ENCODE measurements at places on chromosomes 16 and 17. TPM values are rescaled to one million over a fixed set of nuclear protein-coding genes. Genes with fewer than 3 reads are reported as not detected.
A peak's percentile ranks its signal among the peaks of the same experiment; 100 is the strongest.

The IGFBP4 gene
- polyA plus RNA-seq, result 1,187 TPM

The MPP3 gene
- 11.9 TPM for polyA plus RNA-seq

The TSNAXIP1 gene
- polyA plus RNA-seq, result 1.6 TPM

The DCUN1D3 gene
- polyA plus RNA-seq, result 7.4 TPM

The PTGES3L gene
- 1.7 TPM for polyA plus RNA-seq

The ZFPM1 gene
- polyA plus RNA-seq, result 1.1 TPM

The TEFM gene
- polyA plus RNA-seq, result 7.9 TPM

DNA sequence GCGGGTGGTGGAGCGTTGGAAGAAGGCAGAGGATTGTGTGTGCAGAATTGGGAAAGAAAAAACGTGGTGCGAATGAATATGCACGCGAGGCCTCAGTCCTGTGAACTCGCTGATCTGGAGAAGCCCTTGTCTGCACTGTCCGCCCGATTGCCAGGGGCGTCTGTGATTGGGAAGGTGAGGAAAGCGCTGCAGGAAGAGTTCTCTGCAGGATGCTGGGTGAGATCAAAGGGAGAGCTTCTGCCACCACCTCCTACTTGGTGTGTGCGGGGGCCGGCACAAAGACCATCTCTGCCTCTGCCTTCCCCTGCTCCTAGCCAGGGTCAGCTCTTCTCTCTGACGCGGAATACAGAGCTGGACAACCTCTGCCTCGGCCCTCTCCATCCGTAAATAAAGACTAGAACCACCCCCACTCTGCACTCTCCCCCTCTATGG lies 841 bp upstream of the RAB5C start:
- no peak for DNase-seq

- peak; percentile 87 for DNase-seq
These were observed 1.4 kb downstream of the CMTM2 start for GRCh38 chr16:66580605-66581209.

DNA sequence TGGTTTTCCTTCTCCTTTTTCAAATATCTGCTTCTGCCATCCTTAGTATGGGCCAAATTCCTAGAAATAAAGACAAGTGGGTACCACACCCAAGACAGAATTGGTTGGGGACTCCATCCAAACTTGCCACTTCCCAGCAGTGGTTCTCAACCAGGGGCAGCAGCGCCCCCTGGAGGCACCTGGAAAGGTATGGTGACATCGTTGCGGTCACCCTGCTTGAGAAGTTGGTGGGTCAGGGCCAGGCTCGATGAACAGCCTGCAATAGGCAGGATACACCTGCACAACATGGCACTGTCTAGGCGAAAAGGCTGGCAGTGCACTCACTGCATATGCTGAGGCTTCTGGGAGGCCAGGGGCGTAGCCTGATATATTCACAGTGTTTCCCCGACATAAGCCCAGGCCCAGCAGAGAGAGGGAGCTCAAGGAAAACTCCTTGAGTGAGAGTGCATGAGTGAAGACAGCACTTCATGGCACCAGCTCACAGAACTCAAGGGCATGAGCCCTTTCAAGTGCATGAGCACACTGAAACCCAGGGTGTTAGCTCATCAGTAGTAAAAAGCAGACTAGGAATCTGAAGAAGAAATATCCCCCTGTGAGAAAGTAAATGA lies 57.7 kb downstream of the CMC2 start:
- DNase-seq, result peak; percentile 20

GRCh38 chr17:77886387-77886728 lies 72.1 kb upstream of the TNRC6C start:
- no peak for DNase-seq

- DNase-seq, result no peak
These were observed 36.7 kb upstream of the PIK3R6 start for GRCh38 chr17:8904201-8904600.

DNA sequence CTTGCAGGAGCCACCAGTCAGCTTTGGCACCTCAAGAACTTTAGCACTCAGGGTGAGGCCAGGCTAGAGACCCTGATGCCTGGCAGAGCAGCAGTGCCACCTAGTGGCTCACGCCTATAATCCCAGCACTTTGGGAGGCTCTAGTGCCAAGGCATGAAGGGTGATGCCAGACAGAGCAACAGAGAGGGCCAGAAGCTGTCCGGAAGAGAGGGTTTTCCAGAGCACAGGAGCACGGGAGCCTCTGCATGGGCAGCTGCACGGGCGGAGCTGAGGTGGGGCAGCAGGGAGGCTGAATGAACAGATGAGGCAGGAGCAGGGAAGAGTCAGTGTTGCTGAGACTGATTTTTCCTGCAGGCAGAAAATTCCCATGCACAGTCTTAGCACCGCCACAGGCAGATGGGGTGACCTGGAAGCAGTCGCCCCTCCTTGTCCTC lies 38.9 kb downstream of the MYH3 start:
- DNase-seq, result peak; percentile 57

DNA sequence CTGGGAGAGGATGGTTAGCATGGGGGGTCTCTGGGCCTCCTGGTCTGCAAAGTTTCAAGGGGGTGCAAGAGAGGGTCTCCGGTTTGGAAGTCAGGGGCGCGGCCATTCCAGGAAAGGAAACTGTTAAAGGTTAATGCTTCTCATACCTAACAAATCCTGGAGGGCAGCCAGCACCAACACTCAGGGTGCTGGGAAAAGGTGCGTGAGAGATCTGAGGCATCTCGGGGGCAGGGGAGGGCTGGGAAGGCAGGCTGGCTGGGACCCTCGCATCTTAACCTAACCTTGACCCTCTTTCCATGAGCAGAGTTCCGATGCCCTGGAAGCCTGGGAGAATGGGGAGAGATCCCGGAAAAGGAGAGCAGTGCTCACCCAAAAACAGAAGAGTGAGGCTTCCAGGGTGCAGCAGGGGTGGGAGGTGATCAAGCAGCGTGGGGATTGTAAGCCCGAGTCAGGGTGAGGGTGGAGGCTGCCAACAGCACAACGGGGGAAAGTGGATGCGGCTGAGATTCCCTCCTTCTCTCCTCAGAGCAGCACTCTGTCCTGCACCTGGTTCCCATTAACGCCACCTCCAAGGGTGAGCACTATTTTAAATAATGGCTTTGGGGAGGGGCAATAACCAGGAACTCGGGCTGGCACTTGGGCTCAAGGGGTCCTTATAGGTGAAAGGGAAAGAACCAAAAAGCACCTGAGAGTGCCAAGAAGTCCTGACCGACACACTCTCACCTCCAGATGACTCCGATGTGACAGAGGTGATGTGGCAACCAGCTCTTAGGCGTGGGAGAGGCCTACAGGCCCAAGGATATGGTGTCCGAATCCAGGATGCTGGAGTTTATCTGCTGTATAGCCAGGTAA lies 996 bp downstream of the TNFSF13 start:
- DNase-seq, result no peak

DNA sequence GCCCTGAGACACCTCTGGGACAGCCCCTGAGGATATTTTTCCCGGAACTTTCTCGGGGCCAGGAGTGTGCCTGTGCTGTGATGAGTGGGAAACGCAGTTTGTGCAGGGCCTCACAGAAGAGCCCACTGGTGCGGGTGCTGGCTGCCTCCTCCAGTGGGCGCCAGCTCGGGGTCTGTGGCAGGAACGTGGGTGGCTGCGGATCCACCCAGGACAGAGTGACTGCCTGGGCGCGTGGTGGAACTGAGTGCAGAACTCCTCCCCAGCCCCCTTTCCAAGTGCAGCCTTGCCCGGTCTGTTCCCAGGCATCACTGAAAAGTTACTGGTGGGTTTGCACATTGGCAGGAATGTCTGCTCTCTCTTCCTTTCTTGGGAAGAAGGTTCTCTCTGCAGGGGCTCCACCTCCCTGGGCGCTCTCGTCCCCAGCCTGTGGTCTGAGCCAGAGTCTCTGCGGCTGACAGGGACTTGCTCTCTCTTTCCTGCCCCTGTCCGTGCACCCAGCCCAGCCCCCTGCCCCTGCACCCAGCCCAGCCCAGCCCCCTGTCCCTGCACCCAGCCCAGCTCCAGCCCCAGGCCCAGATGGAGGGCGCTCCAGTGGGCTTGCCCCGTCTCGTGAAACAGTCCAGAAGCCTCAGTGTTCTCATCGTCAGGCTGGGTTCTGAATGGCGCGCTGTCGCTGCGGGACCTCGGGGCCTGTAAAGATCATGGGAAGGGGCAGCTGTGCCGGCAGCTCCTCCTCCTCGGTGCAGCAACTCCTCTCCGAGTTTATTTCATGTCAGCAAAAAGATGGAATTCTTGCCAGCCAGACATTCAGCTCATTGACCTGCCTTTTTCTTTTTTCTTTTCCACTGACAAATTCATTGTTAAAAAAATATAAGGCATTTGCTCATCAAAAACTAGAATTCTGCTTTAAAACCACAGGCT lies 117.5 kb downstream of the BANP start:
- no peak for DNase-seq

DNA sequence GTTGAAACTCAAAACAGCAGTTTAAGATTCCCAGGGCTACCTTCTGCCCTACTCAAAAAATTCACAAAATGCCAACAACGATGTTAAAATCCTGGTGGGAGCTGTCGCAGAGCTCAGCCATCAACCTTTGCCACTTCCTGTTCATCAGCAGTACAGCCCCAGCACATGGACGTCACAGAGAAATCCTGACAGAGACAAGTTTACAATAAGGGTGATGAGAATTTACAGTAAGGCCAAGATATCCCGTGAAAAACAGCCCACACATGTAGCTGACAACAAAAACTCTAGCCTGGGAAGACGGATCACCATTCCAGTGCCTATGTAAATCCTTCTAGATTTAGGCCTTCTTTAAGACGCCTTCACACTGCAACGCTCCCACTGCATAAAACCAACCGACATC lies 18.8 kb downstream of the USP22 start:
- DNase-seq, result peak; percentile 67

DNA sequence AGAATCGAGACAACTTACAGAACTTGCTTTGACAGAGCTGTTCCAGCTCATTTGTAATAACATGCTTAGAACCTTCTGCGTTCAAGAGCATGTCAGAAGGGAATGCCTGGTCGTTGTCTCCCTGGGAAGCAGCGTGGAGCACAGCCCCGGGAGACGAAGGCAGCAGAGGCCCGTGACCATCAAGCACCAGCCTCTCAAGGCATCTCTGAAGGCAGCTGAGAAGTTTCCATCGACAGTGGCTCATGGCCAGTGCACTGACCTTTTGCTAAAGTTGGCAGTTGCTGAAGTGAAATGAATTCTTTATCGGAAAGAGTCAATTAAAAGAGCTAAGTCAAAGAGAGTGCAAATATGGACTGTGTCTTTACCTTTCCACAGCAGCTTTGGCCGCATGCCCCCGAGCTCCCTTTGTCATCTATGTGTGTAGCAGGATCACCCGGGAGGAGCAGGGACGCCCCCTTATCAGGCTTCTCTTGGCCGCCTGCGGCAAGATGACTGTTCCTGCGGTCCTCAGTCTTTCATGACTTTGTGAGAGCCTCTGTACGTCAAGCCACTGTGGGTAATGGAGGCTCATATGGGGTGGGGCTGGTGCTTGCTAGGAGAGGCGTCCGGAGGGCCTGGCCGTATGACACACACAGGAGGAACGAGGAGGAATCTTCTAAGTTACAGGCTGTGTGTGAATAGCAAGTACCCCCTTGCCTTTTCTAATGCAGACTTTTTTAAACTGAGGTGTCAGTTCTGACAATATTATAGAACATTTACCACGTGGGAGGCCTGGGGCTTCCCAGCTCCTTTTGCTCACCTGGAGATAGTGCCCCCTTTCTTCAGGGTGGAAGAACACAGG lies 54.2 kb downstream of the LDHD start:
- peak; percentile 69 for DNase-seq

- no peak for DNase-seq
These were observed 3.0 kb downstream of the EVPLL start for GRCh38 chr17:18380471-18381157.

GRCh38 chr16:63287401-63287800 lies 1251.2 kb upstream of the CDH8 start:
- no peak for DNase-seq

GRCh38 chr17:68328676-68329075 lies 37.4 kb downstream of the ARSG start:
- DNase-seq, result peak; percentile 7

GRCh38 chr16:72992142-72992601 lies 55.8 kb downstream of the ZFHX3 start:
- DNase-seq, result no peak

- peak; percentile 90 for DNase-seq
These were observed 78.6 kb upstream of the CREBBP start for GRCh38 chr16:3959148-3959547.

DNA sequence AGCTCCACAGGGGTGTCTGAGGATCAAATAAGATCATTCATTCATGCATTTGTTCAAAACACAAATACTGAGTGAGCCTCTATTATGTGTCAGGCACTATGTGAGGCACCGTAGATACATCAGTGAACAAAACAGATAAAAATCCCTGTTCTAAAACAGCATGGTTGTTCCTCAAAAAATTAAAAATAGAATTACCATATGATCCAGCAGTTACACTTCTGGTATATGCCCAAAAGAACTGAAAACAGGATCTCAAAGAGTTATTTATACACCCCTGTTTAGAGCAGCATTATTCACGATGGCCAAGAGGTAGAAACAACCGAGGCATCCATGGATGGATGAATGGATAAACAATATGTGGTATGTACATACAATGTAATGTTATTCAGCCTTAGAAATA lies 15.4 kb downstream of the PIPOX start:
- no peak for DNase-seq

DNA sequence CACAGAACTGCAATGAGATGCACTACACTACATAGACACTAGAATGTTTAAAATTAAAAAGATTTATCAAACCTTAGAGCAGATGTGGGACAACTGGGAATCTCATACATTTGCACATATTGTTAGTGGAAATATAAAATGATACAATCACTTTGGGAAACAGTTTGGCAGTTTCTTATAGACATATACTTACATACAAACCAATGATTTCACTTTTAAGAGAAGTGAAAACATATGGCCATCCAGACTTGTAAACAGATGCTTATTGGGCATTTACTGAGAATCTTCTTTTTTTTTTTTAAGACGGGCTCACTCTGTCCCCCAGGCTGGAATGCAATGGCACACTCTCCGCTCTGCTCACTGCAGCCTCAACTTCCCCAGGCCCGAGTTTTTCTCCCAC lies 50.1 kb downstream of the AXIN2 start:
- no peak for DNase-seq

DNA sequence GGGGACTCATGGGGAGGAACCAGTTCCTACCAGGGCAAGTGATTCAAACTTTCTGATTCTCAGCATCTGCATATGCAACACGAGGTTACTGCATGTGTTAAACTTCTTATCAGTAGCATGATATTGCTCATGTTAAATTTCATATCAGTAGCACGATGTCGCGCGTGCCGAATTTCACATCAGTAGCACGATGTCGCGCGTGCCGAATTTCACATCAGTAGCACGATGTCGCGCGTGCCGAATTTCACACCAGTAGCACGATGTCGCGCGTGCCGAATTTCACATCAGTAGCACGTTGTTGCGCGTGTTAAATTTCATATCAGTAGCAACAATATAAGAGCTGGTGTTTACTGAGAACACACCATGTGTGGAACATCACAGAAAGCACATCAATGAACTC lies 221.6 kb downstream of the GSG1L start:
- no peak for DNase-seq

- DNase-seq, result peak; percentile 98
These were observed 43.2 kb upstream of the MRPS23 start for GRCh38 chr17:57892820-57893595.

Data from IMR-90 (cell line).